Fibroblast of upper back skin (primary cell): ENCODE measurements at places on chromosomes 13 and 19.

- DNase-seq = peak; percentile 39
Measured at GRCh38 chr13:42215578-42216421, 56.2 kb upstream of the AKAP11 start.

GRCh38 chr19:55909801-55910200, 22.3 kb downstream of the NLRP13 start:
- no peak for DNase-seq

GRCh38 chr19:50415661-50416033, 3.1 kb upstream of the SPIB start:
- no peak for DNase-seq

- DNase-seq = peak; percentile 30
Measured at GRCh38 chr13:97967948-97968347, 14.5 kb downstream of the IPO5 start.

GRCh38 chr19:50830266-50831025, 2.9 kb downstream of the KLK15 start:
- no peak for DNase-seq

- DNase-seq = no peak
Measured at GRCh38 chr19:6011206-6011605, 33.3 kb upstream of the RANBP3 start.

- DNase-seq = no peak
Measured at GRCh38 chr19:51607077-51607476, 23.1 kb downstream of the SIGLEC5 start.

GRCh38 chr19:58304255-58304654, 922 bp upstream of the ERVK3-1 start:
- no peak for DNase-seq

- peak; percentile 18 for DNase-seq
Measured at GRCh38 chr13:30313311-30313710, 6.0 kb upstream of the KATNAL1 start.

DNA sequence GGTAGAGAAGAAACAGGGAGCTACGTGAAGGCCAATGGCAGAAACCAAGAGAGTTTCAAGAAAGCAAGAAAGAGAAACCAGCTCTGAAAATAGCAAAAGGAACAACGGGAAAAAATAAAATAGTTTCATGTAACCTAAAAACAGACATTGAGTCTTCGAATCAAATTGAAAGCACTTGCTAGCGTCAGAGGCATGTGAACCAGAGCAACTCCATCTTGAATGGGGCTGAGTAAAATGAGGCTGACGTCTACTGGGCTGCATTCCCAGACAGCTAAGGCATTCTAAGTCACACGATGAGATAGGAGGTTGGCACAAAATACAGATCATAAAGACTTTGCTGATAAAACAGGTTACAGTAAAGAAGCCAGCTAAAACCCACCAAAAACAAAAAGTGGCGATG, 7.3 kb upstream of the PMIS2 start:
- DNase-seq = no peak
